ENCODE measurements at places on chromosomes 4 and X.

DNA sequence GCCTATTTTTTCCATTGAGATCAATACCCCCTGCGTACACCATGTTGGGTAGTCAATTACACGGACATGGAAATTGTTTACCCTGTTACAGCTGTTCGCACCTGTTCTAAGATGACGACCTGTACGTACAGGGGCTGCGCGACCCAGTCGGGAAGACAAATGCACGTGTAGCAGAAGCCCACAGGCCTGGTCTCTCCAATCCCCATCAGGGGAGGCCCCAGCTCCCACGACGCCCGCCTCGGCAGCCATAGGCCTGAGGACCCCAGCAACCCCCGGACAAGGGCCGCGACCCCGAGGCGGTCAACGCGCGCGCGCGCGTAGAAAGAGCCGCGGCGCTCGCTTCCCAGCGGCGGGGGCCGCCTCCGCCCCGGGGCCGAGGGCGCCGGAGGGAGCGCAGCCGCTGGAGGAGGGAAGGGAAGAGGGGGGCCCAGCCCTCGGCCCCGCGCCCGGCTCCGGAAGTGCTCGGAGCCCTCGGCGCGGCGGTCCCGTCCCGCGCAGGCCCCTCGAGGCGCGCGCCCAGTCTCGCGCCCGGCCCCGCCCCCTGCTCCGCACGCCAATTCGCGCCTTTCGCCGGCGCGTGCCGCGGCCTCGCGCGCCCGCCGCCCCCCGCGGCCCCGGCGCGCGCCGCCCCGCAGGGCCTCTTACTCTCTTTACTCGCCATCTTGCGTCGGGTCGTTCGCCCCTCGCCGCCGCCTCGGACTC, 618 bp downstream of the RBBP7 start:
- peak; percentile 29 for DNase-seq

- DNase-seq: no peak
Measured at GRCh38 chr4:158814636-158815330, 46.0 kb downstream of the FNIP2 start.

GRCh38 chrX:46208225-46208854, 336.9 kb downstream of the ZNF674 start:
- no peak for DNase-seq

DNA sequence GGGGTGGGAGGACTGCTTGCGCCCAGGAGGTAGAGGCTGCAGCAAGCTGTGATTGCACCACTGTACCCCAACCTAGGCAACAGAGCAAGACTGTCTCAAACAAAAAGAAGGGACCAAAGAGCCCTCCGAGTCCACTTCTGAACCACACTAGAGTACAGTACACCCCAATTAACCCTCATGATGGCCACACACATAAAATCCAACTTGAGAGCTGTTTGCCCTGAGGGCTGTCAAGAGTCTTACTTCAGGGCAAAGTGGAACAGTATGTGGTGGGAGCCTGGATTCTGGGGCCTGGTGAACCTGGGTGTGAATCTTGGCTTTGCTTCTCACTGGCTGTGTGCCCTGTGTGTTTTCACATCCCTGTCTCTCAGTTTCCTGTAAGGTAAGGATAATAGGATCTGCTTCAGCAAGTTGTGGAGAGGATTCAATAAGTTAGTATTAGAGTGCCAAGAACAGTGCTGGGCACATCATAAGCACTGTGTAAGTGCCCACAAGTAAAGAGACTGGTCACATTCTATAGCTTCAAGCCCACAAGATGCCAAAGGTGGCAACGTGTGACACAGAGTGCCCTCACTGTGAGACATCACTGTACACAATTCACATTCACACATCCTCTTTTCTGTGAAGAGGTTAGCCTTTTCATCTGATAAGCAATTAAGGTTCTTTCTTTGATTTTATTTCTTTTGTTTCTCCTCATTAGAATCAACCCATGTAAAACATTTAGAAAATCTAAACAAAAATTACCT, 52.1 kb downstream of the LEF1 start:
- peak; percentile 46 for DNase-seq

- peak; percentile 73 for DNase-seq
Measured at GRCh38 chr4:75939890-75940691, 722 bp downstream of the NAAA start.

GRCh38 chr4:138756519-138756918, 259.1 kb upstream of the NOCT start:
- DNase-seq: no peak

DNA sequence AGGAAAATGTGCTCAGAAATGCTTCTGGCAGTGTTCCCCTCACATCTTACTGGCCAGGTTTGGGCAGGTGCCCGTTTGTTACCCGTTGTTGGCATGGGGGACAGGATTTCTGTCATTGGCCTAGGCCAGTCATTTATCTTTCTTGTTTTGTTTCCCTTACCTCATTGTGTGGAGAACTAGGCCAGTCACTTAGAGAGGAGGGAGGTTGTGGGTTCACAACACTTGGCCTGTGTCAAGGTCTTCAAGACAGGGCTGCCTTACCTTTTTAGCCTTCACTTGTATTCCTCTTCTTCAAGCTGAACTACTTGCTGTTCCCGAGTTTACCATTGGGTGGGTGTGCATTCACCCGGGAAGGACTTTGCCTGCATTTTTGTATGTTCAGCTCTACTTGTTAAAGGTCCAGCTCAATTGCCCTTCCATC, 17.7 kb downstream of the SNX25 start:
- no peak for DNase-seq

- no peak for DNase-seq
Measured at GRCh38 chr4:118282692-118283091, 70.1 kb downstream of the PRSS12 start.

- DNase-seq: no peak
Measured at GRCh38 chr4:72496119-72496518, 72.9 kb downstream of the ADAMTS3 start.

GRCh38 chrX:108156934-108157466, 65.4 kb downstream of the ATG4A start:
- DNase-seq: no peak

DNA sequence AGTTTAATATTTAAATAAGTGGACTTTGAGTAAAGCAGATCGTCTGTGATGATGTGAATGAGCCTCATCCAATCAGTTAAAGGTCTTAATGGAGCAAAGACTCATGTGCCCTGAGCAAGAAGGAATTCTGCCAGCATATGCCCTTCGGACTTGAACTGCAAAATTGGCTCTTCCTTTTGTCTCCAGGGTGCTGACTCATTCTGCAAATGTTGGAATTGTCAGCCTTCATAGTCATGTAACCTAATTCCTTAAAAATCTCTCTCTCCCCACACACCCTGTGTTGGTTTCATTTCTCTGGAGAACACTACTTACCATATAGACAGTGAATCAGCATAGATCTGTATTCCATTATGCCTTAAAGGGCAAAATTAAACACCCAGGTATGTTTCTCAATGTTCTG, 609.8 kb upstream of the GALNTL6 start:
- no peak for DNase-seq

GRCh38 chrX:67587946-67588624, 44.3 kb downstream of the AR start:
- DNase-seq: no peak

GRCh38 chrX:39972340-39972739, 125.4 kb downstream of the BCOR start:
- DNase-seq: no peak

DNA sequence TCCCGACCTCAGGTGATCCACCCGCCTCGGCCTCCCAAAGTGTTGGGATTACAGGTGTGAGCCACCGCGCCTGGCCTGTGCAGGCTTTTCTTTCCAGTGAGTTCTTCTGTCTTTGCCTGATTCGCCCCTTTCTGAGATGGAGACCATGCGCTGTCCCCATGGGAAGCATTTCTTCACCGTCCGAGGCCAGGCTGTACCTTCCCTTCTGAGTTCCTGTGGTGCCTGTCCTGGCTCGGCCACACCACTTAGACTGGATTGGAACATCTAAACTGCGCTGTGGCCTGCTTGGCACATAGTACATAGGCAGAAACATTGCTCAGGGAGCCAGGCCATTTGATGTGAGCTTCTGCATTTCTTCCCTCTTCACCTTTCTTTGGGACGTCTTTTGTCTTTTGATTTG, 23.7 kb downstream of the FAM193A start:
- no peak for DNase-seq

- no peak for DNase-seq
Measured at GRCh38 chrX:110852180-110852579, 56.6 kb upstream of the CHRDL1 start.

DNA sequence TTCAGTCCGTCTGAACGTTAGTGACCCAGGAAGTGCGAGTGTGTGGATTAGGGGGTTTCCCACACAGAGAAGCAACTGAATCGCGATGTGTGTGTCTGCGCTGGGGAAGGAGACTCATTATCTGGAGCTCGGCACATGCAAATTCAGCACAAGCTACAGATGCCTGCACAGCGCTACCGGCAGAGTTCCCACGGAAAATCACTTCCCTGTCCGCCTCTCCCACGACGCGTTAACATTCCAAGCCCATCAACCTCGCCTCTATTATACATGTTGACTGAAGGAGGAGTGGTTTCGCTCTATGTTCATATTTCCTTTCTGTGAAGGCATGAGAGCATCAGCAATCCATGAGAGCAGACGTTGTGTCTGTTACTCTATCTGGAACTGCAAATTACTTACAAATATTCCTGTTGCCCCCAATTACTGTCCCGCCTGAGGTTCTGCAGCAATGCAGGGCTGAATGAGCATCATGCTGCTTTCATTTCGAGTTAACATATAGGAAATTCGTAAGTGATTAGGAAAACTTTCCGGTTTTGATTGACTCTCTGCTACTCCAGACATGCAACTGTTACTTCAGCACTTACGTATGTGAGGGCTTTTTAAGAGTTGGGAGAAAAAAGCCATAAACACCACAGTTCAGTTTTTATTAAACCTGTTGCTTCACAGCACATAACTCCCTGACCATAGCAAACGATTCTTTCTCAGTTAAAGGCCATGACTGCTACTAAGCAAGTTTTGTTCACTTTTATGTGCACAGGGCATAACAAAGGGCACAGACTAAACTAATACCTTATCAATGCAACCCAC, 15.0 kb upstream of the MTNR1A start:
- DNase-seq: no peak

DNA sequence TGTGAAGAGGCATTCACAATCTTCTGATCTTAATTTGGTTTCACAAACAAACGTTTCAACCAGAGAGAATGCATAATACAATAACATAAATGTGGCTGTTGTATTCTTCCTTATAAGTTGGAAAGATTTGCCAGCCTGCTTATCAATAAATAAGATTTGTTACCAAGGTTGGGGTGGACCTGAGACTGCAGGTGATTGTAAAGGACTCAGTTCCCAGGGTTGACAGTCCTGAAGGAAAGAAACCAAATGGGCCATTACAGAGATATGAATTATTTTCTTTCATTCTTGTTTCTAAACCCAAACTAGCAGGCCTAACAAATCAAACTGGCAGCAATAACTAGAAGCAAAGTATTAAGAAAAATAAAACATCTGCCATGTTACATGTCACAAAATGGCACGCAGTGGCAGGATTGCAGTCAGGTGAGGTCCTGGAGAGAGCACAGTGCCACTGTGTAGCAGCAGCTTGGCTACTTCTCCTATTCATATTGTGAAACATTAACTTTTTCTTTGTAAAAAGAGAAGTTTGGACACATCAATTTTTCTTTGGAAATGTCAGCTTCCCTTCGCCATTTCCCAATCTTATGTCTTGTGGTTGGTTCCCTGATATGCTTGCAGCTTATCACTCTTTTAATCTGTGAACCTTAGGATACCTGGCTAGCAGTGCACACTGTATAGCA, 133.8 kb upstream of the EMCN start:
- DNase-seq: no peak

- DNase-seq: no peak
Measured at GRCh38 chr4:54567327-54567726, 90.4 kb upstream of the KIT start.

DNA sequence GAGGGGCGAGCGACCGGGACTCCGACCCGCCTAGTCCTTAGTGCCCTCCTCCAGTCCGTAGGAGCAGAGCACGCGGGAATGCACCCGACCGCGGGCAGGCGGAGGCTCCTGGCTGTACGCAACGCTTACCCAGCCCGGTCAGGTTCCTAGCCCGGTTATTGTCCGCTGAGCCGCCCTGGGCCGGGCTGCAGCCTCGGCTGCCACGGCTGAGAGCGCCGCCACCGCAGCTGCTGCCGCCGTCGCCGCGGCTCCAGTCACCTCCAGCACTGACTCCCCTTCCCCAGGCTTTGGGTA, at the start of gene AMER1:
Gene AMER1, minus strand, starts transcription at position 268 of the 294 bp plus-strand sequence. CDS start 12,422 bp downstream, outside the sequence.
- DNase-seq: no peak

DNA sequence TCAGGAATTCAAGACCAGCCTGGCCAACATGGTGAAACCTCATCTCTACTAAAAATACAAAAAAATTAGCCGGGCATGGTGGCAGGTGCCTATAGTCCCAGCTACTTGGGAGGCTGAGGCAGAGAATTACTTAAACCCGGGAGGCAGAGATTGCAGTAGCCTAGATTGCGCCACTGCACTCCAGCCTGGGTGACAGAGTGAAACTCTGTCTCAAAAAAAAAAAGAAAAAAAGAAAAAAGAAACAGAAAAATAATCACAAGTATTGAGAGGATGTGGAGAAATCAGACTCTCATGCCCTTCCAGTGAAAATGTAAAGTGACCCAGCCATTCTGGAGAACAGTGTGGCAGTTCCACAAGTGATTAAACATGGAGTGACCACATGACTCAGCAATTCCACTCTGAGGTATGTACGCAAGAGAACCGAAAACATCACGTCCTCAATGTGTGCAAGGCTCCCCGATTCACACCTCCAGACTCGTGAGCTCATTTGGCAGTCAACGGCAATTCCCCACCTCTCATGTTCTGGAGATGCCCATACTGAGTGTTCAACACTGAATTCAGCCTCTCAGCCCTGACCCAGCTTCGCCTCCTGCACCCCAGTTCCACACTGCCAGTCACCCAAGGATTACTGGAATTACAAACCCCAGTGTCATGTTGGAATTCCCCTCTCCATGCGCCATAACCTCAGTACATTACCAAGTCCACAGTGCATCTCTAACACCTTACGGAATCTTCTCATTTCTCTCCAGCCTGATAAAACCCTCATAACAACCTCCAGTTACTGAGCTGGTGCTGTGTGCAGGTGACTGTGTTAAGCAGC, 21.1 kb downstream of the ACOX3 start:
- no peak for DNase-seq

- peak; percentile 64 for DNase-seq
Measured at GRCh38 chr4:3044870-3045819, 29.2 kb downstream of the HTT-AS start.

DNA sequence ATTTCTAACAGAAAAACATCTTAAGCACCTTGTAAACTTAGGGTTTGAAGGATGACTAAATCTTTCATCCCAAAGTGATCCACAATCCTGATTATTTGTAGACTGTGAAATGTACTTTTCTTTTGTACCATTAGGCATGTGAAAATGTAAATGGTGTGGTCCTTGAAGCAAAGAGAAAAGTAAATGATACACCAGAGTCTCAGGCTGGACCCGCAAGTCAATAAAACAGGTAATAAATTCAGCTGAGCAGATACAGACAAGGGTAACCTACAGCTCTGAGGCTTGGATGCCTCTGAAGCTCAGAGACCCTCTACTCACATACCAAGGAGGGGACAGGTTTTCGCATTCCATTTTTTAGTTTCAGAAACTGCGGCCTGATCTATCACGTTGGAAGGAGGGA, 2.8 kb upstream of the LAP3 start:
- DNase-seq: no peak

DNA sequence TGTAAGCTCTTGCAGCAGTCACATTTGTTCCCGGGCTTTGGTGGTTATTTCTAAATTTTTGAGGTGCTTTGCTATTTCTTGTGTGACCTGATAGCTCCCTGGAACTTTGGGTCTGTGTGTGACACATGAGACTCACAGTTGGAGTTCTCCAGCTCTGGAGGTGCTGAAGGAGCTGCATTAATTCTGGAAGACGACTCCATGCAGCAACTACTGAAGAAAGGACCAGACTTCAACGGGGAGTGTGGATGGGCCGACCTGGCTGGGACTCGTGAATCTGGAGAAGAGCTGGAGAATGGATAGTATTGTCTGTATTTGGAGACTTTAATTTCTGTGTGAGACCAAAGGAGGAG, 1.5 kb downstream of the MRFAP1 start:
- DNase-seq: no peak

- no peak for DNase-seq
Measured at GRCh38 chr4:173517781-173518424, 12.1 kb downstream of the HAND2 start.

Data from CD4-positive, alpha-beta T cell treated with Interleukin-6 at 100 ng/mL for 8 hours (primary cell).